ENCODE measurements at places on chromosomes 11 and 22.

GRCh38 chr22:27474711-27475547 lies 326.6 kb downstream of the MN1 start:
- DNase-seq: no peak

DNA sequence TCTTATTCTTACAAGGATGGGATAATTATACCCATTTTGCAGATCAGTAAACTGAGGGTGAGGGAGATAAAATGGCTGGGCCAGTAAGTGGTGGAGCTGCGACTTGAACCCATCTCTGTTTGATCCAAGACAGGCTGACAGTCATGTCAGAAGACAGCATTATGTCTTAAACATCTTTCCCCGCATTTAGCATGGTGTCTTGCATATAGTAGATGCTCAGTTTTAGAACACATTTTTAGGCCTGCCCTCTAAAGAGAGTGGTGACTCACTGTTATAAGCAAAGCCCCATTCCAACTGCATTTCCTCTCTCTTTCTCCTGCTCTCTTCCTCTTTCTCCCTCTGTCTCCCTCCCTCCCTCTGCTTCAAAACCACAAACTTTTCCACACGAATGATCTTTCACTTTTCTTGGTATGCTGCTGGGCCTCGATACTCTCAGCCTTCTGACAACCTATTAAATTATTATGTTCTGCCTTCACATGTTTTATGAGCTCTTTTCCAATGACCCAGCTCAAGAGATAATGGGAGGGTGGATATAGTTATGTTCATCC lies 25.2 kb downstream of the CWC15 start:
- no peak for DNase-seq

GRCh38 chr22:23750714-23751440 lies at the start of gene ZNF70:
ZNF70 (minus strand) TSS chr22:23751112; CDS start chr22:23745140, 5,972 bp downstream.
- DNase-seq: peak; percentile 79

- DNase-seq: no peak
Observed at GRCh38 chr22:46619240-46619829, 851 bp upstream of the GRAMD4 start.

DNA sequence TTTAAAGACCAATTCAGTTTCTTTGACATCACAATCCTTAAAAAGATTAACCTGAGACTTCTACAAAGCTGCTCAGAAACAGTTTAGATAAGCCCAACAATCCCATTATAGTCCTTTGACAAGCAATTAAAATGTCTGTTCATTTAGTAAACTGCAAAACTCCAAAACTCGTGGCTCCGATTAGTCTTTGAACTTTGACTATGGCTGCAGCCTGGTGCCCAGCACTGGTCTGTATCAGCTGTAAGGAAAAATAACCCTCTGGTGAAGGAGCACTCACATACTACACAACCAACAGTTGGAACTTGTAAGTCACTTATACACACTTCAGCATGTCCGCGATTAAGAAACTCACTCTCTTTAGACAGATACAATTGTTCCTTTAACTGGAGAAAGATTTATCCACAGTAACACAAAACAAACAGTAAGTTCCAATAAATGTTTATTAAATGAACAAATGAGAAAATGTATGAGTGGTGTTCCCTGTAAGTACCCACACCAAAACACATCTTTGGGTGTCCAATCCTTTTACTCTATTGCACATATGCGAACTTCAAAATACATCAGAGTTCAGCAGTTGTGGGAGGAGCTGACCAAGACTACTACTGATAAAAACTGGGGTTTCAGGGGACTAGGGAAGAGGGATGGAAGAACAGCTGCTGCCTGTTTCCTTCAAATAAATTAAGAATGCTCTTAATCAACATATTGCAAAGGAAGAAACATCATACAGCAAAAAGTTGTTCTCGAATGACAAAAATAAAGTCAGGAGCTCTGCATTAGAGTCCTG lies 36.4 kb downstream of the PITPNB start:
- DNase-seq: no peak

DNA sequence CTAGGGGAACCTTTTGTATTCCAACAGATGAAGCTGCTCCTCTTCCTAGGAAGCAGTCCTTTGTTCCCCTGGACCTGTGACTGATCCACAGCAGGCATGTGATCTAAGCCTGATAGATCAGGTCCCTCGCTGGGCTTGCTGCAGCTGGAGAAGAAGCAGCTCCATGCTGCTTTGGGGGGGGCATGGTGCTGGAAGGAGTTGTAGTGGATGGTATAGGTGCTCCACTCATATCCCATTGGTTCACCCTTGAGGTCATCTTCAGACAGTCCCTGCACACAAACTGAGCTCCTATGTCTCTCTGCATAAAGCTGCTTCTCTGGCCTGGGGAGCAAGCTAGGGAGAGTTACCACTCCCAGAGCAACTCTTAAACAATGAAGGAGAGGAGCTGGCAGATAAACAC lies 9.5 kb upstream of the RIC3 start:
- DNase-seq: no peak

- peak; percentile 36 for DNase-seq
Observed at GRCh38 chr11:313304-313786, 495 bp upstream of the IFITM1 start.

DNA sequence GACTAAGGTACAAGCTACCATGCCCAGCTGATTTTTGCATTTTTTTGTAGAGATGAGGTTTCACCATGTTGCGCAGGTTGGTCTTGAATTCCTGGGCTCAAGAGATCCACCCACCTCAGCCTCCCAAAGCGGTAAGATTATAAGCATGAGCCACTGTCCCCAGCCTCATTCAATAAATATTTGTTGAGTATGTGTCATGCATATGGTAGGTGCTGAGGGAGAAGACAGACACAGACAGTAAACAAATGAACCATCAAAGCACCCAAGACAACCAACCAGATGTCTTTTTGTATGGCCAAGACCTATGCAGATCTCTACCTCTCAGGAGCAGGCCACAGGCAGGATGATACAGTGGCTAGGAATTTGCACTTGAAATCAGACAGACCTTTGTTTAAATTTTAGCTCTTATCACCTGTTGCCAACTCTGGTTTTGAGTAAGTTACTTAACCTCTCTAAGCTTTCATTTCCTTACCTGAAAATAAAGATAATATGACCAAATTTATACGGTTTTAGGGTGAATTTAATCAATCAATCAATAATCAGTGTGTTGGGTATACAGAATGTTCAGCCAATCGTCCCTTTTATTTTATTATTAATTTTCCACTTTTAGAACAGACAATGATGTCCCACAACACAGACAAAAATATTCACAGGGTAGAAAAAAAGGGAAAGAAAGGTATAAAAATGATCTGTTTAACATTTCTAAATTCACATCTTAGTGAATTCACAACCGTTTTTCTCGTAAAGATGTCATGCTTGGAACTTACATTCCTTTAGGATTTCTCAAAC lies 128.2 kb downstream of the SGSM3 start:
- no peak for DNase-seq
